ENCODE measurements at places on chromosomes 5 and 9. TPM values are rescaled to one million over a fixed set of nuclear protein-coding genes. Genes with fewer than 3 reads are reported as not detected.

GRCh38 chr9:135093111-135093510, 5.6 kb downstream of the OLFM1 start:
- no peak for DNase-seq
- H3K4me1 ChIP-seq, result no peaks in the 10 kb centered on the region
- no peaks in the 10 kb centered on the region for H3K27me3 ChIP-seq
- no peak overlapping the region for H3K4me3 ChIP-seq

GRCh38 chr9:114678130-114678529, 3.9 kb downstream of the TEX48 start:
- H3K27me3 ChIP-seq, result no peaks in the 10 kb centered on the region
- H3K36me3 ChIP-seq, result no peaks in the 10 kb centered on the region
- no peak overlapping the region for H3K4me3 ChIP-seq
- H3K27ac ChIP-seq, result no peak overlapping the region
- H3K4me1 ChIP-seq, result no peaks in the 10 kb centered on the region

DNA sequence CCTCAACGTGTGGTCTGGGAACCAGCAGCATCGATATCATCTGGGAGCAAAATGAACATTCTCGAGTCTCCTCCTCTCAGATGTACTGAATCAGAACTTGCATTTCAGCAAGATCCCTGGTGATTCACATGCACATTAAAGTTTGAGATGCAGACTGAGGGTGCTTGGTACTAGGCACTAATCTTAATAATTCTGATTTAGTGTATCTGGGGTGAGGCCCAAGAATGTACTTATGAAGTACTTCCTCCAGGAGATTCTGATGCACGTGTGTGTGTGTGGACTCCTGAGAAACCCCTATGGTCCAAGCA, 56.2 kb upstream of the EQTN start:
- no peak overlapping the region for H3K27ac ChIP-seq
- no peaks in the 10 kb centered on the region for H3K27me3 ChIP-seq
- no peak for DNase-seq
- peaks cover 3% of the 10 kb centered on the region for H3K4me1 ChIP-seq
- H3K36me3 ChIP-seq, result no peaks in the 10 kb centered on the region

The RANBP3L gene
- 6.3 TPM for polyA plus RNA-seq

The TTC33 gene
- 11.9 TPM for polyA plus RNA-seq

The SLC22A4 gene
- polyA plus RNA-seq, result 1.3 TPM

The ORM2 gene
- not detected for polyA plus RNA-seq
